ENCODE measurements at places on chromosomes 7 and 10.

DNA sequence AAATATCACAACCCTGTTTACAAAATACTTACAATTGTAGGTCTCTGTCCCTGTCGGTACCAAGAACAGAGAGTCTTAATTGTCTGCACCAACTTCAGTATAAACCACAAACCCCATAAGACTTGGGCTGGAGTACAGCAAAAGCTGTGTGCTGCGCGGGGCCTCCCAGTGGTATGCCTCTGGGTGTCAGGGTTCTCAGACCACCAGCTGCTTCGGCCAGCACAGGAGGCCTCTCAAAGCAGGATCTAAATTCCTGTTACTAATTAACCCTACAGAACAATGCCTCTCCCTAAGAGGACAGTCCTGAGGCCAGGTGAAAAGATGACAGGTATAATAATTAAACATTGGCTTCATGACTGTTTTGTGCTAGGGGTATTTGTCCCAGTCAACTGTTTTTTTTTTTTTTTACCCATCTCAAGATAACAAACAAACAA, 957 bp upstream of the SVIL start:
- no peak for DNase-seq

DNA sequence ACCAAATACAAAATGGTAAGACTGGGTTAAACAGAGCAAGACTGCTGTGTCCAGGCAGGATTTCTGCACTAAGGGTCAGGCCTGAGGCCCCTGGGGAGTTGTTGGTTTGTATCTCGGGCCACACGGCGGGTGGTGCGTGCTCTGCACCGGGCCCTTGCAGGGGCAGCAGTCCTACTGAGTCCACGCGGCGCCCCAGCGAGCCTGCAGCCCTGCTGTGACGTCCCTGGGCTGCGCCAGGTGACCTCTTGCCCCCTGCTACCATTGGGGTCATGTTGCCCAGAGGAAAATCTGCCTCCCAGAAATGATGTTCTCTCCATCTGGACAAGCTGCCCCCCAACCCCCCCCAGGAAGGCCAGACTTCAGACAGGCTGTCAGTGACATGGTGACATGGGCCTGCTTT, 281.5 kb downstream of the CELF2 start:
- no peak for DNase-seq

DNA sequence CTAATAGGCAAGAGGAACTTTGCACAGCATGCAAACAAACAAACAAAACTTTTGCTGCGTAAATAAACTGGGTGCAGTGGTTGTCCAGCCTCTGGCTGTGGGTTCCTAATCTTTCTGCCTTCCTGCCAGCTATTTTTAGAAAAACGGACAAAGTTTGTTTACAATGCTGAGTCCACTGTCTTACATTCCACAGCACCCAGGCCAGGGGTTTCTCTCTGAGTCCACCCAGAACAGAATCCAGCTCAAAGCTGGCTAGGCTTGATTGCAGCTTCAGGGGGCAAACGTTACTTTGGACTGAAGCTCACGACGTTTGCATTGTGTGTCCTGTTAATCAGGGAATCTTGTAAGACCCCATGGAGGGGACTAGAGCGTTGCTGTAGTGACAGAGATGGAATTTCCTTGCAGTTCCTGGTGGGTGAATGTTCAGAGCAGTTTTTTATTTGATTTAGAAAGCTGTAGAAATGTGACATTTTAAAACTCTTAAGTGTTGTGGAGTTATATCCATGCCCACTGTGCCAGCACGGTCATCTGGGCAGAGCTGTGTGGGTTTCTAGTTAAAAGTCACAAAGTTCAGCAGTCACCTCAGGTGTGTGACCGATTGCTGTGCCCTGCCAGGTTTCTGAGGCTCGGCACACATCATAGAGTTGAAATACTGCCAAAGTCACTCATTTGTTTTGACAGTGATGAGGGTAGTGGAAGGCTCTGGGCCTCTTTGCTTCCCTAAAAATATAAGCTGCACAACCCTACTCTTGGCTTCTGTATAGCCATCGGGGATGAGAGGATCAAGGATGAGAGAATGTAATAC, 247.0 kb downstream of the STK31 start:
- DNase-seq: no peak

- DNase-seq: no peak
Observed at GRCh38 chr10:61643316-61643751, 19.4 kb upstream of the CABCOCO1 start.

DNA sequence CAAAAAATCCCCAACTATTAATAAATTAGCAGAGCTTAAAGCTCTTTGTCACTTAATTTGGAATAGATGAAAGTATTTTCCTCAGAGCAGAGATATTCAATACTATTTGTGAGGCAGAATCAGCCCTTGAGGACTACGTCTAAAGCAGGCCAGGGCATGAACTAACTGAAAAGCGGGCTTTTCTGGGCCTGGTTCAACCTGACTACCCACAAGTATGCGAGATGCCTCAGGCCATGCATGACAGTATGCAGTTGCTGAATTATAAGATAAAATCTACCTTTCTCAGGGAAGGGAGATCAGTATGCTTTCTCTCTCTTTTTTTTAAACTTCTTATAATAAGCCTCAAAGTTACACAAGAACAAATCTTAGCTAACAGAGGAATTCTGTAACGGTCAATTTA, 20.1 kb downstream of the TMEM168 start:
- no peak for DNase-seq

GRCh38 chr7:134823400-134823799, 44.0 kb downstream of the CALD1 start:
- no peak for DNase-seq

DNA sequence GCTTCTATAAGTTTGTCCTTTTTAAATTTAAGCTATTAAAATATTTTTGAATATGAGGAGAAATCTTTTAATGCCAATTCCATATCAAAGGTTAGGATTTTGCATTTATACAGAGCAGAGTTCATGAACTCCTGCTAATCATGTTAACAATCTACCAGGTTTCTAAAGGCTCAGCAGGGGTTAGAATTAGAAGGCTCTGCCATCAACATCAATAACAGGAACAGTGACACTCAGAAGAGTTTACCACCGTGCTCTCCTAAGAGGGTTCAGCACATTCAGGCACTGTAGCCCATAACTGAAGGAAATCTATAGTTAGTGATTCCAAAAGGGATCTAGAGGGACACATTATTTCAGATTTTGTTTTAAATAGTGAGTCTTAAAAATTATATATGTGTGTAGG, 100.1 kb downstream of the HOXA1 start:
- DNase-seq: no peak

DNA sequence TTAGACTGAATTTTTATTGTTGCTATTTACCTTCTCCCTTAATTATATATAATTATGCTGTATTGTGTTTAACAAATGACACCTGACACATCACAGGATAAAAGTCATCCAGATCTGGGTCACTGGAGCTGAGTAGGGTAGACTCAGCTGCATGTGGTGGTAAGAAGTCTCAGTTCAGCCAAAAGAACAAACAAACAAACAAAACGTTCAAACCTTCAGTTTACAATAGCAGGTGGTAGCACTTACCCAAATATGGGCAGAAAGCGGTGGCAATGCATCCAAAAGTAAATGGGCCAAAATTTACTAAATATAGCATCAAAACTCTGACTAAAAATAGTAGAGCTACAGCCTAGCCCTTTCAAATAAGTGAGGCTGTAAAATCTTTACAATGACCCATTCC, 42.2 kb downstream of the ZWINT start:
- DNase-seq: no peak

DNA sequence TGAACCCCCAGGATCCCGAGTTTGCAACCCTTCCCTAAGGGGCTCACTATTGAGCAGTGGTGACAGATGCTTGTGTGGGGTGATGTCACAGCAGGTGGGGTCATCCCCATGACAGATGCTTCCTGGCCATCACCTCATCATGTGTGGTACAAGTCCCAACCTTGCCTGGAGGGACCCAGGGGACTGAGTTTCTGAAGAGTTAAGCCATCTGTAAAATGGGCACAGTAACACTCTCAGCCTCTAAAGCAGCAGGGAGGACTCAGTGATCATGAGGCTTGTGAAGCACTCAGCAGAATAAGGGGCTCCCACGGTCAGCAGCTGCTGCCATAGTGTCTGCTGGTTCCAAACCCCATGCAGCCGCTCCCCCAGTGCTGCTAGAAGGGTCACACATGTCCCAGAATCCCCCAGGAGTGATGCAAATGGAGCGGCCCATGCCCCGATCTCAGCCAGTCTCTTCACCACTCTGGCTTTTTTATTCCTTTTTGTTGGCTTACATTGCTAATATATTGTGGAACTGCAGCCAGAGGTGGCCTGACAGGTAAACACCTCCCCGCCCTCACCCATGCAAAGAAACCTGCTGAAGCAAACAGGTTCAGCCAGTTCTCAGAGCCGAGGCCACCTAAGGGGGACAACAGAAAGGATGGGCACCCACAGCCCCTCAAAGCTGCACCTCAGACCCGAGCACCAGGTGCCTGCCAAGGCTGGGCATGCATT, 102.1 kb upstream of the PDGFA start:
- DNase-seq: no peak
